Stimulated activated CD4-positive, alpha-beta T cell treated with anti-CD3 and anti-CD28 coated beads, TNF-alpha, amount 100 ng/mL, for 1 hour (primary cell): ENCODE measurements at places on chromosomes 7 and 10.

- no peak for DNase-seq
Measured at GRCh38 chr7:85479918-85480643, 293.2 kb upstream of the SEMA3D start.

- DNase-seq, result peak; percentile 53
Measured at GRCh38 chr7:43925984-43926797, at the start of gene UBE2D4. TSS of gene UBE2D4 (plus strand) at chr7:43926436. CDS start at chr7:43926533, 97 bp downstream.

DNA sequence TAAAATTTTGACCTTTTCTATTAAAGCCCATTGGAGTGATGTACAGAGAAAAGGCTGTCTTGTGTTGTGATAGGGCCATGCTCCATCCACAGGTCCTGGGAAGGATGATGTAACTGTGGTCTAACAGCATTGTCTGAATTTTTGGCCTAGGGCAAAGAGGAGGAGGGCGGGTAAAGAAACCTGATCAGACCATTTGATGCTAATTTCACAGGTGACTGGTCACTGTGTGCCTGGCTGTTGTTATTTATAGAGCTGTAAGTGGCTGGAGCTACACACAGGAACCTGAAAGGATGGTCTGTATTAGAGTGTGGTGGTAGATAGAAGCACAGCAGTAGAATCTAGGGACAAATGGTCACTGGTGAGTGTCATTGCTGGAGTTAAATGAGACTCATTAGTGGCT, 182.1 kb downstream of the AUTS2 start:
- DNase-seq, result no peak

DNA sequence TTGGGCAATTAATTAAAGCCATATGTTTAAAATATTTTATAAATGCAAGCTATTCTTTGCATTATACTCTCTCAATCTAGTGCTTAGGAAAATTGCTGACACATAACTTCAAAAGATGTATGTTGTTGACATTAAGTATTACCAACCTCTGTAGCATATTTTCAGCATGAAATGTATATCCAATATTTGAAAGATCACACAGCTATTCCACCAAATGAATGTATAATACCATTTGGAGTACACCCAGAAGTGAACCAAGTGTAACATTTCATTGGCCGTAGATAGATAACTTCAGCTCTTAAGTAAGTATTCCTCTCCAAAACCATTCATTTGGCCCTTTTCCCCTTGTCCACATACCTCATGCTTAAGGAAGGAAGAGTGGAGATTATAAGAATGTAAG, 104.6 kb downstream of the HECTD2 start:
- no peak for DNase-seq

DNA sequence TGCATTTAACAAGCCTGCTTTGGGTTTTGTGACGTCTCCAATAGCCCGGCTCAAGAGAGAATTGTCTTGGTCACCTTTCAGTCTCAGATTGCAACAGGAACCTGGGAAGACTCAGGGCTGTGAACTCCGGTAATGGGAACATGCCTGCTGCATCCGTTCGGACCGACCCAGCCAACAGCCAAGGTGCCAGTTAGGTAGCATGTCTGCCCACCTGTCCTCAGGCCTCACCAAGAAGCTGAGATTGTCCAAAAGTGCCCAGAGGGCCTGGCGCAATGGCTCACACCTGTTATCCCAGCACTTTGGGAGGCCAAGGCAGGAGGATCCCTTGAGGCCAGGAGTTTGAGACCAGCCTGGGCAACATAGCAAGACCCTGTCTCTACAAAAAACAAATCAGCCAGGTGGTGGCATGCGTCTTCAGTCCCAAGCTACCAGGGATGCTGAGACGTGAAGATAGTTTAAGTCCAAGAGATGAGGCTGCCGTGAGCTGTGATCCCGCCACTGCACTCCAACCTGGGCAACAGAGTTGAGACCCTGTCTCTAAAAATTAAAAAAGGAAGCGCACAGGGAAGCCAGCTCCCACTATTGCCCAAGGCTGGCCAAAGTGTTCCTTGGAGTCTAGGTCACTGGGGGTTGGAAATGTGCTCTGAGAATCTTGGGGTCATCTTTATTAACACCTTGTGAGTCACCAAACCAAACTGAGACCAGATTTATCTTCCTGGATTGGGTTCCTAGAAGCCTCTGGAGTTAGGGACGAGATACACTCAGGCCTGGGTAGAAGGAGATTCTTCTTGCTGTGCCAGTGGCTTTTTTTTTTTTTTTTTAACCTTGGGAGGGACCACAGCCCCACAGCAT, 26.9 kb downstream of the BAG3 start:
- DNase-seq, result no peak

DNA sequence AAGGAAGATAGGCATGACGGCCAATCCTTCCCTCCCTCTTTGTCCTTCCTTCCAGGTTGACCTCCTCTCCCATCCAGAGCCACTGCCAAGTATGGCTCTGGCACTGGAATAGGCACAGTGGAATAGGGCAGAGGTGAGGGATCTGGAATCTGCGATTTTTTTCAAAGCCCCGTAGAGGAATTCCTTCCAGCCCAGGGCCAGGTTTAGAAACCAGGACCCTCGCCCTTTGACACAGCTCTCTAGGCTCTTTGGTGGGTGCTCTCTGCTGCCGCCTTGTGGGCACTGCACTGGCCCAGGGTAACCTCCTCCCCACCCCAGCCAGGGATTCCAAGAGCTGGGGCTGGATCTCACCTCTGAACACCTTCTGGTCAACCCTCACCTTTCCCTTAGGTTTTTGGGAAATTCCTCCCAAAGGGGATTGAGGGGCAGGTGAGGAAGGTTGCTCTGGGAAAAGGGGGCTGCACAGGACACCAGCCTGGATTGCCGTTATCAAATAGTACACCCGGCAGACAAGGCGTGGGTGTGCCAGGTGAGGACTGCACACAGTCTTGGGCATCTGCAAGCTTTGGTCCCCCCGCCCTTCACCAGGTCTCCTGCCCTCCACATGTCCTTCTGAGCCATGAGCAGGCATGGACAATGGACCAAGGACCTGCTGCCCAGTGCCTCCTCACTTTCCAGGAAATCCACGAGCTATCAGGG, 22.8 kb downstream of the C10orf105 start:
- DNase-seq, result peak; percentile 61

GRCh38 chr7:155815332-155816191, 3.3 kb upstream of the SHH start:
- DNase-seq, result no peak

DNA sequence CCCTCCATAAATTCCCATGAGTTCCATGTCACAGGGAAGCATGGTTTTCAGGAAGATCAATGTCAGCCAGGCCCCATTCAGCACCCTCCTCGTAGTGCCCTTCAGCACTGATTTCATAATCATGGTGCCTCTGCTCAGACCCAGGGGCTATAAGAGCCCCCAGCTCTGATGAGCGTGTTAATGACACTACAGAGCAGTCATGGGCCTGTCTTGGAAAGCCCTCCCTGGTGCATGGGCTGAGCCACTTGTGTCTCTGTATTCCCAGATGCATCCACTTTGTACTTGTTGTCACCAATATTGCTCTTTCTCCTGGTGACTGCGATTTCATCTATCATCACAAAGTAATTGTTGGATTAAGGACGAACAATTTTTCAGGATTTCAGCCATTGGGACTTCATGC, 154.6 kb downstream of the ADARB2 start:
- no peak for DNase-seq

GRCh38 chr7:144513334-144513733, 109.8 kb upstream of the NOBOX start:
- DNase-seq, result no peak
